ENCODE measurements at places on chromosomes 13 and 19. TPM values are rescaled to one million over a fixed set of nuclear protein-coding genes. Genes with fewer than 3 reads are reported as not detected.

DNA sequence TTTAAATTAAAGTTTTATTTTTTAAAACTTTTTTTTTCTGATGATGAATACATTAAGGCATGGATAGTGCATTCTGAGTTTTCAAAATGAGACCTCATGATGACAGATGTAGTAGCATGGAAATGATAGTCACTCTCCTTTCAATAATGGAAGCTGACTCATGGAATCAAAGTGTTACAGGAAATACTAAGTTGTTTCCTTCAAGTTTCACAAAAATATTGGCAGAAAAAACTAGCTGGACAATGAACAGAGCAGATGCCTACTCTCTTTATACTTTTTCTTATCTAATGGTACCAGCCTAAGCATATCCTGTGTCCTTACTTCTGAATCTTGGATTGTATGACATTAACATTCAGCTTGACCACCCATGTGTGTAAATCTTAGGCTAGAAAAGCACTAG lies 1337.3 kb downstream of the PCDH9 start:
- H3K4me1 ChIP-seq = no peaks in the 10 kb centered on the region
- no peak overlapping the region for H3K27ac ChIP-seq
- no peak for DNase-seq
- no peak overlapping the region for H3K4me3 ChIP-seq
- no peaks in the 10 kb centered on the region for H3K36me3 ChIP-seq
- no peaks in the 10 kb centered on the region for H3K27me3 ChIP-seq

DNA sequence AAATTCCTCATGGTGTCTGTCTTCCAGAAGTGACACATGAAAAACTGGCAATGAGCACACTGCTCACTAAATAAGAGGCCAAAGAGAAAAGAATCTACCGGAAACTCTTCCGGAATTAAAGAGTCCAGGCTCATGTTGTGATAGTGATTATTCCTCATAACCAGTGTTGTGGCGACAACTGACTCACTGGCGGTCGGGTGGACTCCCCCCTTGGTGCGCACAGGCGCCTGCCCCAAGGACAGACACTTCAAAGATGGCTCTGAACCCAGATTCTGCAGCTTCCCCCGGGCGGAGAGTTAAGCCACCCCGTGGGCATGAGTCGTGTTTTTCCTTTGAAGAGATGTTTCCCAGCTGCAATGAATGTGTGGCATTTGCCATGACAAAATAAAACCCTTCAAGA lies 10.3 kb downstream of the IL17D start:
- no peaks in the 10 kb centered on the region for H3K4me1 ChIP-seq
- H3K27ac ChIP-seq = no peak overlapping the region
- H3K36me3 ChIP-seq = no peaks in the 10 kb centered on the region
- no peaks in the 10 kb centered on the region for H3K27me3 ChIP-seq

GRCh38 chr13:41061914-41062837 lies 867 bp downstream of the WBP4 start:
- H3K36me3 ChIP-seq = peaks cover 16% of the 10 kb centered on the region
- H3K27me3 ChIP-seq = no peaks in the 10 kb centered on the region
- H3K4me1 ChIP-seq = peaks cover 25% of the 10 kb centered on the region
- H3K27ac ChIP-seq = peak overlapping the region; percentile 94
- no peak for DNase-seq

DNA sequence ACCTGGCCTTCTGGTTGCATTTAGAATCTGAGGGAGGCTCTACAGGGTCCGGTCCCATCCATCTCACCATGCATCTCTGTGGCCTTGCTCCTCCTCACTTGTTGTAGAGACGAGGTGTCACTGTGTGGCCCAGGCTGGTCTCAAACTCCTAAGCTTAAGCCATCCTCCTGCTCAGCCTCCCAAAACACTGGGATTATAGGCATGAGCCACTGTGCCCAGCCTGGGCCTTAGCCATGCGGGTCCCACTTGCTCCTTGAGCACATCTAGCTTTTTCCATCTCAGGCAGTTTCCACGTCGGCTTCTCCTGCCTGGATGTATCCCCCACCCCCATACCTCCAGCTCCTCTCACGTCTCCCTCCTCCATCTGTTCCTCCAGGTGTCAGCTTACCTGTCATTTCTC lies 9.8 kb downstream of the ELSPBP1 start:
- no peak overlapping the region for H3K4me3 ChIP-seq
- DNase-seq = no peak
- H3K27ac ChIP-seq = no peak overlapping the region
- no peaks in the 10 kb centered on the region for H3K27me3 ChIP-seq

DNA sequence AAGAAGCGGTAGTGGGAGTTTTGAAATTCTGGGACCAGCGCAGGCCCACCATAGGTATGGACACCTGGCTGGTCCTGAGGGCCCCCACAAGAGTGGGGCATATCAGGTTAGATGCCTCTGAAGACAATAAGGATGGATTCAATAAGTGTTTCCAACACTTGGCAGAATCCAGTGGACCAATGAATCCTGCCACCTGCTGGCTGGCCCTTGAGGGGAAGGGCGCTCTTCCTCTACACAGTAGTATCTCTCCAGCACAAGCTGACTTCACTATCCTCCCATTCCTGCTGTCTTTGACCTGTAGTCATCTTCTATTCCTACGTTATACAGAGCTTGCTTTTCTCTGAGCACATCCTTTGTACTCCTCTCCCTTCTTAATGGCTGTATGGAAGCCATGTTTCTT lies 199.7 kb upstream of the TSHZ3 start:
- H3K36me3 ChIP-seq = no peaks in the 10 kb centered on the region
- DNase-seq = peak; percentile 19
- H3K4me3 ChIP-seq = no peak overlapping the region
- H3K4me1 ChIP-seq = no peaks in the 10 kb centered on the region
- H3K27ac ChIP-seq = no peak overlapping the region

Gene DYRK1B
- 6.2 TPM for total RNA-seq

Gene FCER2
- 0.19 TPM for total RNA-seq

Gene PLEKHF1
- total RNA-seq = 3.8 TPM

All from pancreas (tissue), 10 donors.